ENCODE measurements at places on chromosomes 13 and 19.

DNA sequence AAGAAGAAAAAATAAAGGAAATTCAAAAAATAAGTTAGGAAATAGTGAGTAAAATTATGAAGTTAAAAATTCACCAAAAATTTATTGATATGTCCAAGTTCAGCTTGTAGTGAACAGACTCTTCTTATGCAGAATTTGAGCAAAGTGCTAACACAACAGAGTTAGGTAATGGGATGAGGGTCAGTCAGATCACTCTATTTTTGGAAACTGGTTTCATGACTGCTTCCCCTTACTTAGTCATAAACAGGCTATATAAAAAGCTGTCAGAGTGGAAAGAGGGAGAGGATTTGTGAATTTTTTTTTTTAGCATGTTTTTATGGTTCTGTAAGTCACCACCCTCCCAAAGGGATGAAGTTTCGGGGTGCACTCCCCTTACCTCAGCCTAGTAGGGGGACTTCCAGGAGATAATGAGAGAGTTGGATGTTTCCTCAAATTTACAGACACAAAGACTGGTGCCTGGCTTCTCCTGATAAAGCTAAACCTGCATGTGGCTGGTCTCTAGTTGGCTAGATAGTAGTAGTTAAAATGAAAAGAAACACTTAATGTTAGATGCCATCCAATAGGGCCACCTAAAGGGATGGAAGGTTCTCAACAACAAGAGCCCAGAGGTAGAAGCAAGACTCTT is 4.5 kb downstream of the CPB2 start:
- no peak for DNase-seq

DNA sequence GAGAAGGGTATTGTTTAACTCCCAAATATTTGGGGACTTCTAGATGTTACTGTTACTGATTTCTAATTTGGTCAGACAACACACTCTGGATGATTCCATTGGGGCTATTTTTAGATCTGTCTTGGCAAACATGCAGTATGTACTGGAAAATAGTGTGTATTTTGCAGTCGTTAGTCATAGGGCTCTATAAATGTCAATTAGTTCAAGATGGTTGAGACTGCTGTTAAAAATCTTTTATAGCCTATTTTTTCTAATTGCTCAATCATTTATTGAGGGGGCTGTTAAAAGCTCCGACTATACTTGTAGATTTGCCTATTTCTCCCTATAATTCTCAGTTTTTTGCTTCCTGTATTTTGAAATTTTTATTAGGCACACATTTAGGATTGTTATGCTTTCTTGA is 31.4 kb downstream of the PPP5C start:
- DNase-seq, result peak; percentile 79

DNA sequence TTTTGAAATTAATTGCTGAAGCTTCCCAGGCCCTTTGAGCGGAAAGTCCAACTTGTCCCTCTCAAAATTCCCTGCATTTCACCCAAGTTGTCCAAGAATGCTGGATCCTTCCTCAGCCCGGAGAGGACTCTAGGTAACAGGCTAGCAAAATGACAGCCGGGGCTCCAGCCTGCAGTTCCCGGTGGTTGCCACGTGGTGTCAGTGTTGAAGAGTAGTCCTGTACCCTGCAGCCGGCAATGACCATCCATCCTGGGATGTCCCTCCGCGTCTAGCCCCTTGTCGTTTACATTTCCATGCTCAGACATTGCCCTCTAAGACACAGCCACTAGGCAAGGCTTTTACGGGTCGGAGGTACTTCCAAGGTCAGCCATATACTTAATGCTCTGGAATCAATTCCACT is 31.4 kb upstream of the MTIF3 start:
- DNase-seq, result peak; percentile 36

DNA sequence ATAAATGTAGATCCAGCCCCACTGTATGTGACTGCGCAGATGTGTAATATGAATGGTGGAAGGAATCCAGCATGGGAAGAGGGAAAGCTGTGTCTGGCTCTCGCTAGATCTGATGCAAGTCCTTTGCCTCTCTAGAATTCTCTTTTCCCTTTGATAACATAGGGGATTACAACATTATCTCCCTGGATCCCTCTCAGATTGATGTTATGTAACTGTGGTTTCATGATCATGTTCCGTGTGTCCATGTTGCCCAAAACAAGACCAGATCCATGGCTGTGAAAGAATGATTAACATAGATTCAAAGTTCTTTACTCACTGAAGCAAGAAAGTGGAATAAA is 184.0 kb upstream of the UBL3 start:
- DNase-seq, result no peak

DNA sequence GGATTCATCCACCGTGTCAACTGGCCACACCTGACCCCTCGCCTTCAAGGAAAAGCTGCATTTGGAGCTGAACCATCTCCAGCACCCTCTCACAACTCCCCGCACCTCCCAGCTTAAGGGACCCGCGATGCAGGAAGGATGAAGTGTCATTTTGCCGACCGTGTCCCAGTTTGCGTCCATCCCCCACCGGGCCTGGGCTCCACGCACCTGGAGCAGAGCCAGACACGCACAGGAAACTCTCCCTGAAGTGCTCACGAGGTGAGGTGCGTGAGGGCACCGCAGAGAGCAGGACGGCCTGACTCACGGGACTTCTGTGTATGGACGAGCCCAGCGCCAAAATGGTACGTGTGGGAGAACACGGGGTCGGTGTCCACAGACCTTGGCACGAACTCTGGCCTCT is 7.2 kb downstream of the SHC2 start:
- no peak for DNase-seq

GRCh38 chr19:28971049-28971448 is 241.9 kb downstream of the UQCRFS1 start:
- DNase-seq, result no peak

- DNase-seq, result peak; percentile 62
Observed at GRCh38 chr13:29140277-29140676, 320.1 kb downstream of the MTUS2 start.

- peak; percentile 99 for DNase-seq
Observed at GRCh38 chr13:113837560-113838355, 26.1 kb downstream of the GAS6 start.

DNA sequence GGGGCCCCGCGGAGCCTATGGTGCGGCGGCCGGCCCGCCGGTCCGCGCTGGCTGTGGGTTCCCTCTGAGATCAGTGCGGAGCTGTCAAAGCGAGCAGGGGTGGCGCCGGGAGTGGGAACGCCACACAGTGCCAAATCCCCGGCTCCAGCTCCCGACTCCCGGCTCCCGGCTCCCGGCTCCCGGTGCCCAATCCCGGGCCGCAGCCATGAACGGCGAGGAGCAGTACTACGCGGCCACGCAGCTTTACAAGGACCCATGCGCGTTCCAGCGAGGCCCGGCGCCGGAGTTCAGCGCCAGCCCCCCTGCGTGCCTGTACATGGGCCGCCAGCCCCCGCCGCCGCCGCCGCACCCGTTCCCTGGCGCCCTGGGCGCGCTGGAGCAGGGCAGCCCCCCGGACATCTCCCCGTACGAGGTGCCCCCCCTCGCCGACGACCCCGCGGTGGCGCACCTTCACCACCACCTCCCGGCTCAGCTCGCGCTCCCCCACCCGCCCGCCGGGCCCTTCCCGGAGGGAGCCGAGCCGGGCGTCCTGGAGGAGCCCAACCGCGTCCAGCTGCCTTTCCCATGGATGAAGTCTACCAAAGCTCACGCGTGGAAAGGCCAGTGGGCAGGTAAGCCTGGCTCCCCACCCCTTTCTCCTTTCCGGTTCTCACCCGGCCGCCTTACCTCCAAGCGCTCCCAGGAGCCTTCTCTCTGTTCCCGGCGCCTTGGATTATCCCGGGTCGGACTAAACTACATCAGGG is at the start of gene PDX1:
Gene PDX1, plus strand, starts transcription at position 67 of the 743 bp plus-strand sequence. Its CDS starts 139 bp downstream, at position 206.
- DNase-seq, result no peak

DNA sequence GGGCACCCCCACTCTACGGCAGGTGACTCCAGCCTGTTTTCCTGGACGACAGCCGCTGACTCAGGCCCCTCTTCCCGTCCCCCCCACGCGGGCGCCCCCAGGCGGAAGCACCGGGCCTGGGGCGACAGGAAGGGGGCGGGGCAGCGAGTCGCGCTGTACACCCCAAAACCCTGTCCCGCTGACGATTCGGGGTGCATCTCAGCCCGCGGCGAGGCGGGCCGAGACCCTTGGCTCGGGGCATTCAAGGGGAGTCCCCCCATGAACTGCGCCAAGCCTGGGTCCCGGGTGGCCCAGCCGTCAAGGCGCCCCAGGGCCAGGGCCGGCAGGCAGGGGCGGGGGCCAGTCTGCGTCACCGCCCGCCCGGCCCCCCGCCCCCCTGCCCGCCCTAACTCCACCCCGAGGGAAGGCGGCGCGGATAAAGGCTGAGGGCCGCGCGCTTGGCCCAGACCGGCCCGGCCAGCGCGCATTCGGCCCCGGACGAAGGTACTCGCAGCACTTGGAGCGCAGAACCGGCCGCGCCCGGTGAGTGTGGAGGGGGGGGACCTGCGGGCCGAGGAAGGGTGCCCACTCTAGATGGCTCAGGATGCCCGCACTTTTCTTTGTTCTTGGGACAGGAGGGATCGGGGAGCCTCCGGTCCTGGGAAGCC is at the start of gene MIDN:
Gene MIDN, plus strand, starts transcription at position 445 of the 647 bp plus-strand sequence. CDS start 1,714 bp downstream, outside the sequence.
- DNase-seq, result peak; percentile 93

DNA sequence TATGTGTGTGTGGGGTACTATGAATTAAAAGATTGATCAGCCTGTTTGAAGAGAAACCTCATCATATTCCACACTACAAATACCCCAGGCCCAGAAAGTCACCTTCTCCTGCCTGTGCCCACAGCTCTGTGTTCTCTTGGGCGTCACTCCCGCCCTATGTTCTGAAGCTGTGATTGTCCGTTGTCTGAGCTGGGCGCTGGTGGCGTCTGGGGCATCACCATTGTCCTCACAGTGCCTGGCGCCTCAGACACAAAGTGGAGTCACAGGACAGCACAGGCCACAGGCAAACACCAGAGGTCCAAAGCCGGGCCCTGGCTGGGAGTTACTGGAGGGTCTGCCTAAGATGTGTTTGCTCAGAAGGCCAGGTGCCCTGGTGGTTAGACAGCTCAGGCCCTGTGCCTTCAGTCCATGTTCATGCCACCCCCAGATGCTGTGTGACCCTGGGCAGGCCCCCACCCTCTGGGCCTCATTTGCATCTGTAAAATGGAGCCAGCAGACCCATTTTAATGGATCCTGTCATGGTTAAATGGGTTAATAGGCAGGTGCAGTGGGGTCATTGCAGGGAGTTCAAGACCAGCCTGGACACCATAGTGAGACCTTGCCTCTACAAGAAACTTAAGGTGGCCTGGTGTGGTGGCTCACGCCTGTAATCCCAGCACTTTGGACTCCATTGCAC is 34.5 kb downstream of the DNM2 start:
- no peak for DNase-seq

GRCh38 chr13:112959206-112959605 is 9.8 kb upstream of the MCF2L start:
- no peak for DNase-seq

DNA sequence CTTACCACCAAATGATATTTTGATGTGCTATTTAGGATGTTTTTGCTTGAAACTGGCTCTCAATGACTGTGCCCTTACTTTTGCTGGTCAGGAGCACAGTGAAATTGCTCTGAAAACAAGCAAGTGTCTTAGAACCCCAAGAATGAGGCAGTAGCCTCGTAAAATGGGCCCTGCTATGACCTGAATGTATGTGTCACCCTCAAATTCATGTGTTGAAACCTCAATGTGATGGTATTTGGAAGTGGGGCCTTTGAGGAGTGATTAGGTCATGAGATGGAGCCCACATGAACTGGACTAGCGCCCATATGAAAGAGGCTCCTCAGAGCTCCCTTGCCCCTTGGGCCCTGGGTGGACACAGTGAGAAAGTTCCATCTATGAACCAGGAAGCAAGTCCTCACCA is 155.2 kb downstream of the ZIC5 start:
- DNase-seq, result no peak

DNA sequence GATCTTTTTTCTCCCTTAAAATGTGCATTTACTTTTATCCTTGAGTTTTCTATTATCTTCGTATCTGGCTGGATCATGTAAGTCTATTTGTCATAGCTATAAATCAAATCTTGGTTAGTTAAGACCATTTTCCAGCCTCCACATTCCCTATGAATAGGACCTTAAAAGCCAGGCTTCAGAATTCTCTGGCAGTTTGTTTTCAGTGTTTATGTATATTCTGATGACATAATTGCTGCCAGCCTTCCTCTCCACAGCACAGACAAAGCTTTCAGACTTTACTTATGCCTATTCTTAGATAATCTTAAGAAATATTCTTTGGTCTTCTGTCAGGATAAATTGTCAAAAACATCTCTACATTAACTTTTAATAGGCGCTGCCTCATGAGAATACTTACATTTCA is 870.8 kb upstream of the SPRY2 start:
- DNase-seq, result no peak

All from iris pigment epithelial cell (primary cell).